ENCODE measurements at places on chromosomes 3 and 15. TPM values are rescaled to one million over a fixed set of nuclear protein-coding genes. Genes with fewer than 3 reads are reported as not detected.

ATP13A4 gene
- total RNA-seq = not detected

GRCh38 chr3:52454250-52454937, 553 bp upstream of the TNNC1 start:
- no peak for DNase-seq

ACSBG1 gene
- not detected for total RNA-seq

ACKR4 gene
- 0.31 TPM for total RNA-seq

ENTPD3 gene
- total RNA-seq = 2.4 TPM

GP9 gene
- total RNA-seq = not detected

- no peak for DNase-seq
Observed at GRCh38 chr3:58042947-58043707, 34.9 kb downstream of the FLNB start.

DNA sequence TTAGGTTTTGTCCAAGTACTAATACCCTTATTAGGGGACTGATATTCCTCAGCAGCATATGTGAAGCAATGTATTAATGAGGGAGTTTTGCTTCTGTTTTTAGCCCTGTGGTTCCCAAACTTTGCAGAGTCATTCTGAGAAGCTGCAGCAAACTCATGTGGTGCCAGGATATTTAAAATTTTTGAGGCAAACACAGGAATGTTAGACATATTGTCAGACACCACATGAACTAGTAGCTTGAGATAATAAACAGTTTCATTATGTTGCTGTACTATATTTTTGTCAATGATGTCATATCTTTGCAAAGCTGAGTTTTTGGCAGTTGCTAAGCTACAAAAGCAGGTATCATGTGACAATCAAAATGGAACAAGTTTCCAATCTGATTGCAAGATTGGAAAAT, 36.6 kb downstream of the ATP6V1A start:
- DNase-seq = peak; percentile 46

ADAMTS17 gene
- total RNA-seq = 0.14 TPM

GRCh38 chr3:195154793-195155535, 116.0 kb downstream of the XXYLT1 start:
- DNase-seq = peak; percentile 47
